D721Med (cell line): ENCODE measurements at places on chromosomes 1 and 21.

- DNase-seq = no peak
Measured at GRCh38 chr1:53655931-53656746, 82.8 kb downstream of the GLIS1 start.

DNA sequence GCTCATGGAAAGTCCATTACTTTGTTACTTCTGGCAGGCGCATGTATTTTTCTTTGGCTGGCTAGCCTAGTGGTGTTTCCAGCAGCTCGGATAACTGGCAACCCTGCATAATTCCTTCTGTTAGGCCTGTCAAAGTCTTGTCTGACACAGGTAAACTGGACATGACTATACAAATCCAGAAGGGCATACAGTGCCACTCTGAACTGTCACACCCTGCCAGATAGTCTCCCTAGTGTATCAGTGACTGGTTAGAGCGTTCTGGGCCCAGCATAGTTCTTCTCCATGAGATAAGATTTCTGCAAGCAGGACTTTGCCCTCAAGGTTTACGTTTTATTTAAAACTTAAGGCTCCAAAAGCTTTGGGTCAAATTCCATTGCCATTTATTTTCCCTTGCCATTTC lies 177.7 kb upstream of the GORAB start:
- DNase-seq = no peak

- DNase-seq = no peak
Measured at GRCh38 chr1:113302636-113303035, 87.7 kb upstream of the MAGI3 start.

DNA sequence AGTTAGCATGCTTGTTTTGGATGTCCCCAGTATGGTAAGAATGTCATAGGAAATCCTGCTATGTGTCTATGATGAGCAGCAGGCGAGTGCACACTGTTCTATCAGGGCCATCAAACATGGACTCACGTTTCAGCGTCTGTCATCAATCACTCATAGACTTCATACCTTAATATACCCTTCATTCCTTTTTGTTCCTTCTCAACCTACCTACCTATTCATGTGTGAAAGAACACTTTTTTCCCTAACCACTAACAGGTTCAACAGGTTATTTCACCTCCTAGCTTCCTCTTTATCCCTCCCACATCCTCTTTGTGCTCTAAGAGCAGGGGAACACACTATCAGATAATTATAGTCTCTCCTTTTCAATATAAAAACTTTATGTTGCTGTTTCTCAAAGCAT lies 300.6 kb downstream of the TM2D1 start:
- DNase-seq = no peak

DNA sequence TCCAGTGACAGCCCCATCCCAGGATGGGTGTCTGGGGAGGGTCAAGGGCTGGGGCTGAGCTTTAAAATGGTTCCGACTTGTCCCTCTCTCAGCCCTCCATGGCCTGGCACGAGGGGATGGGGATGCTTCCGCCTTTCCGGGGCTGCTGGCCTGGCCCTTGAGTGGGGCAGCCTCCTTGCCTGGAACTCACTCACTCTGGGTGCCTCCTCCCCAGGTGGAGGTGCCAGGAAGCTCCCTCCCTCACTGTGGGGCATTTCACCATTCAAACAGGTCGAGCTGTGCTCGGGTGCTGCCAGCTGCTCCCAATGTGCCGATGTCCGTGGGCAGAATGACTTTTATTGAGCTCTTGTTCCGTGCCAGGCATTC lies 24.2 kb downstream of the PCSK9 start:
- DNase-seq = no peak

- DNase-seq = no peak
Measured at GRCh38 chr1:8076176-8076575, 50.1 kb upstream of the ERRFI1 start.

GRCh38 chr1:178784131-178784536 lies 59.1 kb downstream of the RALGPS2 start:
- DNase-seq = no peak

DNA sequence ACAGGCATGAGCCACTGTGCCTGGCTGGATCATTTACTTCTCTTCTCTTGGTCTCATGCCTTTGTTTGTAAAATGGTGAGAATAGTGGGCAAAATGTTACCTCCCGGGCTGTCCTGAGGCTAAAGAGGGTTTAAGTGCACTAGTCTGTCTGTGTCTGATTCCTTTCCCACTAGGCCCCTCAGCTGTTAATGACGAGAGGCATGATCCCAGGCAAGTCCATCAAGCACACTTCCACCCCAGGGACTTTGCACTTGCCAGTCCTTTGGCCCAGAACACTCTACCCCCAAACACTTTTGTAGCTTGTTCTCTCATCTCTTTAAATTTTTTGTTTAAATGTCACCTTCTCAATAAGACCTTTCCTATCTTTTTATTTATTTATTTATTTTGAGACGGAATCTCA lies 13.8 kb upstream of the EPB41 start:
- DNase-seq = no peak

DNA sequence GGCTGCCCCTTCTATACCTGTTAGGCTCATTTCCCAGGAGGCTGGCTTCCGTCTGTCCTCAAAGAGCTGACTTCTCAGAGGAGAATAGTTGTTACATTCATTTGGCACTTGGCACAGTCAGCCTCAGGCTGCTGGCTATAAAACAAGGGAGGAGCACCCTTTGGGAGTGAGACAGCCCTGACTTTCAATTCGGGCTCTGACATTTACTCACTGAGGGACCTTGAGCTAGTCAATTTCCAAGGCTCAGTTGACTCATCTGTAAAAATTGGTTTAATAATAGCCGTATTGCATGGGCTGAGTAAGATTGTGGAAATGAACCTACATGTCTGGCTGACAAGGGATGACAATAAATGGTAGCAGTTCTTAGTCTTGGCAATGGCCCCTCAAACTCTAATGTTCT lies 13.7 kb downstream of the ALX3 start:
- no peak for DNase-seq

DNA sequence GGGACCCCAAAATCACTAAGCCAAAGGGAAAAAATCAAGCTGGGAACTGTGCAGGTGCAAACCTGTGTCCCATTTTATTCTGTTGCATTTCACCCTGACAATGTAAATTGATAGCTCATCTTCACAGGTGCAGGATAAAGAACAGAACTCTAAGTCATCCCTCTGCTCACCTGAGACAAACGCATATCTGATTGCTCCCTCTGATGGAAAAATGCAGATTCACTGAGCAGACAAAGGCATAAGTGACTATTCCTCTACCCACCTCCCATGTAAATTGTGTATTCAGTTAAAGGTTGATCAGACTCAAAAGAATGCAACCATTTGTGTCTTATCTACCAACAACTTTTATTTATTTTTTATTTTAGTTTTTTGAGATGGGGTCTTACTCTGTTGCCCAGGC lies 644.2 kb downstream of the PTPRU start:
- no peak for DNase-seq

DNA sequence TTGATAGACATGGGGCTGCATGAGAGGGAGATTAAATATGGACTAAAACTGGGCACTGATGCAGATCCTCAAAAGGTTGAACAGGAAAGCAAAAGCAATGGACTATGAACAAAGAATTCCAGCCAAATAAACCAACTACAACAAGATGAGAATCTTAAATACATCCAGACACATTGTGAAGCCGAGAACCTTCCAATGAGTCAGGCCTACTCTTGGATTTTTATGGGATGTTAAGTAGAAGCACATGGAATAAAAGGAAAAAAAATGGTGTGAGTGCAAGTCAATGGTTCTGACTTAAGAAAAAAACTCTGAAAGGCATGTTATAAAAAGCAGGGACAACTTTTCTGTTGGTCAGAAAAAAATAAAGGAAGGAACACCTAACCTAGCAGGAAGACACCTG lies 227.2 kb downstream of the DPYD start:
- no peak for DNase-seq

- DNase-seq = no peak
Measured at GRCh38 chr1:112761714-112762480, 46.8 kb upstream of the PPM1J start.

DNA sequence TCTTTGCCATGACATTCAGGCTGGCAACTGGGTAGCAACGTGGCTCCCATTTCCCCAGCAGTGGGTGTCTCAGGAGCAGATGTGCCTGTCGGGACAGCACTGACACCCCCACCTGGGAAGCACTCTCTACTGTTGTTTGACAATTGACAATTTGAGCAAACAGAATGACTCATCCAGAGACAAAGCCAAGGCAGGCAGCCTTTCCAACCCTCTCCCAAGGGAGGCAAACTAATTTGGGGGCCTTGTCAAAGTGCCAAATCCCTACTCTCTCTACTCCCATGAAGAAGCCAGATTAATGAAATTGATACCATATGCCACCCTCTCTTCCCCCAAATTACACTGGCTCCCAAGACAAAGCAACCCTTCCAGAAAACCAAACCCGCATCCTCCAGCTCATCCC lies 65.6 kb downstream of the GRIK3 start:
- DNase-seq = no peak

- no peak for DNase-seq
Measured at GRCh38 chr1:145863282-145864018, 4.6 kb upstream of the PIAS3 start.

GRCh38 chr1:184387476-184388318 lies 868 bp downstream of the C1orf21 start:
- DNase-seq = no peak

- DNase-seq = no peak
Measured at GRCh38 chr1:212121779-212122178, 86.2 kb downstream of the DTL start.

DNA sequence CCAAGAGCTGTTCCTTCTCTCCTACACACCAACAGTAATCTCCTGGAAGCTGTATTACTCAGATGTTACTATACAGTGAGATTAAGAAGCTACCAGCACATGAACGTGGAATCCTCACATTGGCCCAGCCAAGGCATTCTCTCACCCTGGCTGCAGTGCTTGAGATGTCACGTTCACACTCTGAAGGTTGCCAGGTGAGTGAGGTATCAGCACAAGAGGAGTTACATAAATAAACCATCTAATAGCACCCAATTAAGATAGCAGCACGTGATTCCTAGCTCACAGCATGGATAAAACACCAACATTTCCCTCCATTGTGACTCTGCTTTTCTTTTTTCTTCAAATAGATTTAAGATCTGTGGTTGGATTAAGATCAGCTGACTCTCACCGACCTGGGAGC lies 182.8 kb downstream of the PLPP3 start:
- DNase-seq = no peak

GRCh38 chr1:243488459-243489157 lies 232.8 kb downstream of the SDCCAG8 start:
- peak; percentile 87 for DNase-seq

DNA sequence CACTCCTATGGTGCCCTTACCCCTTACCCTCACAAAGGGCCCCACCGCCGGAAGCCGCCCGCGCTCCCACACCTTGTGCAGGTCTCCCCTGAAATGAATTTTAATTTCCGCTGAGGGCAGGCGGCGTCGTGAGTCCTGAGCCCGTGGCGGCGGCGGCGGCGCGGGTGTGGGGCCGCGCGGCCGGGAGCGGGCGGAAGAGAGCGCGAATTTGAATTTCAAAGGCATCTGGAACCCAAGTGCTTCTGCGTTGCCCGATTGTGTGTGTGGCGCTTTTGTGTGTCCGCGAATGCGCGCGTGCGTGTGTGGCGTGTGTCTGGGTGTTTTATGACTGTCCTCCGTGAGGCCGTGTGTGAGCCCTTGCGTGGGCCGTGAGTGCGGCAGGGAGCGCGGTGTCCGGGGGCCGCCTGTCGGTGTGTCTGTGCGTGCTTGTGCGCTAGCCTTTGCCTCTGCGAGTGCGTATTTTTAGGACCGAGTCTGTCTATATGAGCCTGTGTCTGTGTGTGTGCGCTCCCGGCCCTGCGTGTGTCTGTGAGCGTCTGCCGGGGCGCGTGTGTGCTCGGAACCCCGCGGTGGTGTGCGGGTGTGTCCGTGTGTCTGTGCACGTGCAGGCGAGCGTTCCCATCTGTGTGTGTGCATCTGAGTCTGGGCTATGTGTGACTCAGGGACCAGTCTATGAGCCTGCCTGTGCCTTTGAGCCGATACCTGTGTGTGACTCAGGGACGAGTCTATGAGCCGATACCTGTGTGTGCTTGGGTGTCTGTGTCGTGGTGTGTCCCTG lies 7.9 kb upstream of the ADGRB2 start:
- DNase-seq = no peak

DNA sequence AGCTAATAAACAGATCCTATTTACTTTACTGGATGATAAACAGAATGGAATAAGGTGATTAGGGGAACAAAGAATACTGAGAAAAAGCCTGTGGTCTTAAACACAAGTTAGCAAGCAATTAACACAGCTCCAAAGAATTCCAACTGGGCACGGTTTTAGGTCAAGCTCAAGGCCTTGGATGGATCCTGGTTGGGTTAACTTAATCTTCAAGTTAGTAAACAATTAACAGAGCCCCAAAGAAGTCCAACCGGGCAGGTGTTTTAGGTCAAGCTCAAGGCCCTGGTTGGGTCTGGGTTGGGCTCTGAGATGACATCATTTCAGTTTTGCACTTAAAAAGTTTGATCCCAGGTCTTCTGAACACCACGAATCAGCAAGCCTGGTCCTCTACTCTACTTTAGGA lies 1086.3 kb upstream of the TMPRSS15 start:
- DNase-seq = no peak

DNA sequence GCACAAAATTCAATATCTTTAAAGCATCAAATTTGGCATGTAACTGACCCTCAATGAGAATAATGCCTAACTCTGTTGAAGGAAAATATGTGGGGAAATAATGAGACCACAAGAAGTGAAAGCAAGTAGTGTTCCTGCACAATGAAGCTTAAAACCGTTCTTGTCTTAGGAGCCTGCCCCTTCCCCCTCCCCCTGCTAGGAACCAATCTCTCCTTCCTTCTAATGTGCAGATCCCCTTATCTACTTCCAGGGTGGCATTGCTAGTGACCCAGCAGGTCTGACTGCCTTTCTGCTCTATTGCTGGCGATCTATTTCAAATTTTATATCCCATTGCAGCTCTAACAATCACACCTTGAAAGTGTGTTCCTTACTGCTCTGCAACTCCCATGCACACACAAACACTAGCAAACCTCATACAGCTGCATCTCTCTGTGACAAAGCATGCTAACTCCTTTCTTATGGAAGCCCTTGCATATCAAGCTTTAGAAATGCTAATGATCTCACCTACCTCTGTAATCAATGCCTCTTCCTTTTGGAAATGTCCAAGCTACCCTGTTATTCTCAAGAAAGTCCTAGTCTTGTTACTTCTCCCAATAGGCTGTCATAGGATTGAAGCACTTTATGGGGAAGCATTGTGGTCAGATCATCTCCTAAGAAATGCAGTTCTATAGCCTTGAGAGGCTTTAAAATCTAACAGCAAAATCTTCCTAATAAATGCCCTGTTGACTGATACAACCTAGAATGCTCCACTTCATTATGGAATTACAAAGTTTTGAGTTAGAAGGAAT lies 26.5 kb downstream of the BCL9 start:
- no peak for DNase-seq

GRCh38 chr1:154178013-154178412 lies 13.9 kb downstream of the TPM3 start:
- DNase-seq = no peak

GRCh38 chr1:53326598-53327181 lies 1.2 kb downstream of the LRP8 start:
- DNase-seq = no peak

GRCh38 chr21:36756527-36756926 lies 57.6 kb downstream of the SIM2 start:
- no peak for DNase-seq

DNA sequence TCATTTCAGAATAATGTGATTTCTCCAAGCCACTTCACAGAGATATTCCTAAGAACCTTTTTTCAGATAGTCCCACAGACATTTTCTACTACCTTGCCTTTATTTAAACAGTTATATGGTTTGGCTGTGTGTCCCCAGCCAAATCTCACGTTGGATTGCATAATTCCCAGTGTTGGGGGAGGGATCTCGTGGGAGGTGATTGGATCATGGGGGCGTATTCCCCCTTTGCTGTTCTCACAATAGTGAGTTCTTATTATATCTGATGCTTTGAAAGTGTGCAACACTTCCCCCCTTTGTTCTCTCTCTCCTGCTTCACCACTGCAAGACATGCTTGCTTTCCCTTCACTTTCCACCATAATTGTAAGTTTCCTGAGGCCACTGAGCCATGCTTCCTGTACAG lies 93.6 kb upstream of the ZNF678 start:
- DNase-seq = no peak
